EL (cell line): ENCODE measurements at places on chromosomes 5 and 9.
A peak's percentile ranks its signal among the peaks of the same experiment; 100 is the strongest.

DNA sequence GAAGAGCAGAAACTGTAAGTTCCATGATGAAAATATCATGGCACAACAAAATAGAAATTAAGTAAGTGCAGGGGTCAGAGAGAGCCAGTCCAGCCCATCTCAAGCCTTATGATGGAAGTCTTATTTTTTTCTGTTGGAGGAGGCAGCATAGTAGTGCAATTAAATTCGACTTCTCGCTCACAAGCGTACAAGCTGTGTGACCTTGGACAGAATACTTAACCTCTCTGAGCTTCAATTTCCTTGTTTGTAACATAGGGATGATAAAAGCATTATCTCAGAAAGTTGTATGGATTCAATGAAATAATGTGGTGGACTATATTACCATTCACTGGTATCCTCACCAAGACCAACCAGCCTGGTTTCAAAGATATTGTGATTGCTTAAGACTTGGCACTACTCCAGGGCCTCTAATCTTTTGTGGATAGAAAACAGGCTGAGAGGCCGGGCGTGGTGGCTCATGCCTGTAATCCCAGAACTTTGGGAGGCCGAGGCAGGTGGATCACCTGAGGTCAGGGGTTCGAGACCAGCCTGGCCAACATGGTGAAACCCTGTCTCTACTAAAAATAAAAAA is 26.8 kb upstream of the MVB12B start:
- DNase-seq, result no peak

- peak; percentile 50 for DNase-seq
Measured at GRCh38 chr9:26723486-26723885, 169.1 kb downstream of the CAAP1 start.

GRCh38 chr5:78293851-78294247 is 649 bp downstream of the AP3B1 start:
- DNase-seq, result peak; percentile 22

DNA sequence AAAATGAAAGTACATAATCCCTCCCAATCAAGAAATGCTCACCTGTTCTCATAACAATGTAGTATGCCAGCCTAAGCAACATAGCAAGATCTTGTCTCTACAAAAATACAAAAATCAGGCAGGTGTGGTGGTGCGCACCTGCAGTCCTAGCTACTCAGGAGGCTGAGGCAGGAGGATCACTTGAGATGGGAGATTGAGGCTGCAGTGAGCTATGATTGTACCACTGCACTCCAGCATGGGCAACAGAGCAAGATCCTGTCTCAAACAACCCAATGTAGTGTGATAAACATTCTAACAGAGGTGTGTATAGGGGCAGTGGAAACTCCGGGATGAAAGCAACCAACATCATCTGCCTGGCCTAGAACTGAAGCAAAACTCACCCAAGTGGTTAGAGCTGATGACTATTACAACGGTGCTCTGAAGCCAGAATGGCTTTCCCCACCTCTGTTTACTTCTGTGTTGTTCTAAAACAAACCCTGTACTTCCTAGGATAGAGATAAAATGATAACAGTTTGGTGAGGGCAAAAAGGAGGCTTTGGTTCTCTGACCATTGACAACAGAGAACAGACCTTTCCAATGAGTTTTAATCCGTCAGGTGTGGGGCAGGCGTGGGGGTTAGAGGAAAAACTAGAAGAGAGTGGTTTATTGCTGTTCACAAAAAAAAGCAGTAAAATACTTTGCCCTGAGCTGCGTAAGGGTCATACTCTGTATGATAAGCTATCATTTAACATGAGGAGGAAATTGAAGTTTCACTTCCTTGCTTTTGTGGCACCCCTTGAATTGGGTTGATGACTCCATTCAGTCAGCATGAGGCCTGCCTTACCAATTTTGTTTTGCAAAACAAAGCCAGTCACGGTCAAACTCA is 18.9 kb downstream of the WNT8A start:
- no peak for DNase-seq

DNA sequence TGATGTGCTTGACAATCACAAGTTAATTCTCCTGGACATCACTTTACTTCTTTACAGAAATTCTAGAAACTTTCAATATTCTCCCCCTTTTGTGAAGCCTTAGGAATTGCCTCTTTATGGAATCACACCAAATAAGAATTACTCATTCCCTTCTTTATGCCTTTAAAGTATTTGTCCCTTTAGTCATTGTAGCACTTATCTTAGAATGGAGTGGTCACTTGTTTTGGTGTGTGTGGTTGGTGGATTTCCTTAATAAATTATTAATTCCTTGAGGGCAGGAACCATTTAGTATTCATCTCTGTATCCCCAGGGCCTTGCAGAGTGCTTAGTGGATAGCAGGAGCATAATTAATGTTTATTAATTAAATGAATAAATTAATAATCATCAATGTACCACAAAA is 307.0 kb downstream of the ARRDC3 start:
- DNase-seq, result no peak

DNA sequence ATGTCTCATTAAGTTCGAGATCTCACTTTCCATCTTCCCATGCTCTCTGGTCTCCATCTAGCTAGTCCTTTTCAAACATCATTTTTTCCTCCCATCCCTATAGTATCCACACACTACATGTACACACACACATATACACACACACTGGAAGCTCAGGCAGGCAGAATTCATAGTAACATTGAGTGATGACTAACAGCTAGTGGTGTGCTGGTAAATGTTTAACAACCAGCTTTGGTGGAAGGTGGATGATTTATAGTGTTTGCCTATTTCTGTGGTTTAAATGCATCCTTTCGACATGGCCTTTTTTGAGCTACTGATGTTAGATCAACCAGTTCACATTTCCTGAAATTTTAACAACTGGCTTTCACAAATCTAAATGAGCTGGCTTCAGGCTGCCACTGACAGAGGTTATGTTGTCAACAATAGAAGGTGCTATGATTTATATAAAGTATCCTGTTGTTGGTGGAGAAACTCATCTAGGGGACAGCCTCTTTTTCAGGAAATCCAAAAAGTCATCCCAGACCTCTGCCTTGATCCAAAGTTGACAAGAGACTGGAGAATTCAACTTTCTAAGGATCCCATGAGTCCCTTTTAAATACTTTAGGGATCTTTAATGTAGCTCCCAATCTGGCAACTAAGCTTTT is 117.8 kb downstream of the CCDC192 start:
- peak; percentile 79 for DNase-seq

DNA sequence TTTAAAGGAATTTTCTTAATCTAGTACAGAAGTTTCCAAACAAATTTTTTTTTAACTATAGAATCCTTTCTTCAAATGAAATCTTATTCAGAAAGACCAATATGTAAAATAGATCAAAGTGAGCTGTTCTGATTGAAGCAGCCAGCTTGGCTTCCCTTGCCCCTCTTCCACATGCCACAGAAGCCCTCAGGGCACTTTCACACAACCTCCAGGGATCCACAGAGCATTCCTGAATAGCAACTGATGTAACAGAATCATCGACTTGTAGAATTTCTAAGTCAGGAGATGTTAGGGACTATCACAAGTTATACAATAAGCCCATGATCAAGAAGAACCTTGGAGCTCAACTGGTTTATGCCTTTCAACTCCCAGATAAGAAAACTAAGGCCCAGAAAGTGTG is 427.8 kb upstream of the C9orf72 start:
- no peak for DNase-seq

DNA sequence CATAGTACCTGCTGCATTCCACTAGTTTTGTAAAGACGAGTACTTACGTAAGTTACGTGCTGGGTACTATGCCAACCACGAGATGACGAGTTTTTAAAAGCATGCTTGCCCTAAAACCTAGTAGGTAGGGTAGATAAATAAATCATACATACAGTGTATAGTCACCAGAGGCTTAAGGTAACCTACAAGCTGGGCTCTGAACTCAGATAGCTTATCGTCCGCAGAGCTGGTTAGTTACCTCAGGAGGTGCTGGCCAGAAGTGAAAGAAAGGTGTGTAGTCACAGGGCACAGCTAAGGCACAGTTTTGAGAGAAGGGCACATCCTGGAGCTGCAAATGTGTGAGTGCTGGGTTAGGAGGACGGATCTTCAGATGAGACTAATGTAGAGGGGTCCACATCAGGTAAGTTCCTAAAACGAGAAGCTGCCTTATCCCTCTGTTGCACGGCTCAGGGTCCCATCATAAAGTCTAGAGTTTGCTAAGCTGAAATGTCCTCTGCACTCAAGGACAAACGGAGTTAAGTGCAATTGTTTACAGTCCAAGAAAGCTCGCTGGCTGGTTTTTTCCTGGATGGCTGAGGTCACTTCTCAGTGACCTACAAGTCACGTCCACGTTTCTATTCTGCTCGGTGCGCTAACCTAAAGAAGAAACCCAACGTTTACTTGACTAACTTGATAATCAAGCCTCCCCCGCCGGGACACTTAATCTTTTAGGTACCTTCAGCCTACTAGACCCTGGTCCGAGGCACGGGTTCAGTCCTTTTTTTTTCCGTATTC is 1.1 kb upstream of the SNX24 start:
- DNase-seq, result no peak

GRCh38 chr9:129888293-129889121 is 53.2 kb downstream of the USP20 start:
- DNase-seq, result no peak

DNA sequence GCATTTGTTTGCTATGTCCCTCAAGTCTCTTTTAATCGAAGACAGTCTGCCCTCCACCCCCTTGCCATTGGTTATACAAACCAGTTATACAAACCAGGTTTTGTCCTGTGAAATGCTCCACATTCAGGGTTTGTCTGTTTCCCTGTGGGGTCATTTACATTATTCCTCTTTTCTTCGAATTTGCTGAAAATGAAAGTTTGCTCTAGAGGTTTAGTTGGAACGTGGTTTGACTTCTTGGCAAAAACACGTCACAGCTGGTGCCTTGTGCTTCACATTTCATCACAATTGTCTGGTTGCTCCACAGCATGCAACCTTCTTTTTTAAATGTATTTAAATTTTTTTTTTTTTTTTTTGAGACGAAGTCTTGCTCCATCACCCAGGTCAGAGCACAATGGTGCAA is 4.2 kb upstream of the HAVCR2 start:
- no peak for DNase-seq

DNA sequence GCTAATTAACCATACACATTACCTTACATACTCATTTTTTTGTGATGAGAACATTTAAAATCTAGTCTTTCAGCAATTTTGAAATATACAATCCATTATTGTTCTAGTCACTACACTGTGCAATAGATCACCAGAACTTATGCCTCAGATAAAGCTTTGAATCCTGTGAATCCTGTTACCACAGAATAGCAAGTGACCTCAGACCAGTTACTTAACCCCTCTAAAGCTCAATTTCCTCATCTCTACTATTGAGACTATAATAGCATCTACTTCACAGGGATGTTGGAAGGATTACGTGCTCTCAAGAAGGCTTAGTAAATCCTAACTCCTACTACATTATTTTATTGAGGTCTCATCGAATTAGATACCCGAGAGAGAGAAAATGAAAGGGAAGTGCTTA is 60.2 kb upstream of the PIP5K1B start:
- no peak for DNase-seq

GRCh38 chr5:180831139-180832093 is 28.8 kb upstream of the MGAT1 start:
- DNase-seq, result peak; percentile 74

DNA sequence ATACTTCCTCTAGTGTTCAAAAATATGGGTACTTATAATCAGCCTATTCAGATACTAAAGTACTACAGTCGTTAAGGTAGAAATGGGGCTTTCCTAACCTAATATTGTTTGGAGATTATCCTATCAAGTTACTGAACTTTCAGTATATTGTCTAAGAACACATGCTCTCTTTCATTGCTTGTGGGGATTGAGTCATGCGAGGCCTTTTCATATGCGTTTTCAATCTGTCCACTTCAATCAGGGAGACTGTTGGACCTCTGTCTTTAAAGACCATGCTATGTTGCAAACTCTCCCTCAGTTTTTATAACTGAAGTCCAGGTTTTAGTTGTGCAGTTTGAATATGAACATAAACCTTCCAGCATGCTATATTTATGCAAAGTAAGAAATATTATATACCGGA is 15.0 kb downstream of the PRR16 start:
- peak; percentile 42 for DNase-seq

GRCh38 chr5:144141585-144141984 is 28.9 kb downstream of the YIPF5 start:
- DNase-seq, result no peak

DNA sequence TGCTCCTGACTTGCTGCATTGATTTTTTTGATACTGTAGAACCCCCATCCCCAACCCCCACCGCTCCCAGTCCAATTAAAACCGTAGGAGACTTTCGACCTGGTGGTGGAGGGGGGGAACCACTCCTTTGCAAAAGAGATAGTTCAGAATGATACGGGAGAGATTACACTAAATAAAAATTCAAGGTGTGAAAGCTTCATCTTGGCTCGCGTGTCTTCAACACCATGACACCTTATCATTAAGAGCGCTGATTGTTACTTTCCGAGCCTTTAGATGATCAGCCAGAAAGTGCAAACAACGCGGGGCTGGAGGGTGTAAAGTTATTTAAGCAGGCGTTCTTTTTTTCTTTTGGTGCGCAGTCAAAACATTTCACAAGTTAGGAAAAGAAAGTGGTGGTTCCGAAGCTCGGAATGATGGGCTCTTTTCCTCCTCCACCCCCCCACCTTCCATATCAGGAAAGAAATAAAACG is 1.3 kb upstream of the ZNF462 start:
- no peak for DNase-seq

GRCh38 chr5:78600687-78601414 is 47.7 kb downstream of the LHFPL2 start:
- DNase-seq, result peak; percentile 74

- DNase-seq, result peak; percentile 54
Measured at GRCh38 chr5:96780626-96781025, 27.1 kb downstream of the ERAP1 start.

DNA sequence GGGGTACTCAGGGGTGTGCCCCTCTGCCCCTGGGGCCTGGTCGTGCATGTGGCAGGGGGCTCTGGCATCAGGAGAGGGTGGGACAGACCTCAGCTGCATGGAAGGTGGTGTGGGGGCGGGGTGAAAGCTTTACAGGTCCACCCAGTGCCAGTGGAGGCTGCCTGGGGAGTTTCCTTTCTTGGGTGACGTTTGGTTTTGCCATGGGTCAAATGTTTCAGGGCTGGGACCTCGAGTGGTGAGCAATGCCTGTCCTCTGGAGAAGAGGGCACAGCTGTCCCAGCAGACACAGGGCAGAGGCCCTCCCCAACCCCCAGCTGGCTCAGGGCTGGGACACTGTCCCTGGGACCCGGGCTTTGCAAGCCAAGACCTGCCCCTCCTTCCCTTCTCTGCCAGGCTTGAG is 3.6 kb downstream of the RXRA start:
- peak; percentile 17 for DNase-seq

DNA sequence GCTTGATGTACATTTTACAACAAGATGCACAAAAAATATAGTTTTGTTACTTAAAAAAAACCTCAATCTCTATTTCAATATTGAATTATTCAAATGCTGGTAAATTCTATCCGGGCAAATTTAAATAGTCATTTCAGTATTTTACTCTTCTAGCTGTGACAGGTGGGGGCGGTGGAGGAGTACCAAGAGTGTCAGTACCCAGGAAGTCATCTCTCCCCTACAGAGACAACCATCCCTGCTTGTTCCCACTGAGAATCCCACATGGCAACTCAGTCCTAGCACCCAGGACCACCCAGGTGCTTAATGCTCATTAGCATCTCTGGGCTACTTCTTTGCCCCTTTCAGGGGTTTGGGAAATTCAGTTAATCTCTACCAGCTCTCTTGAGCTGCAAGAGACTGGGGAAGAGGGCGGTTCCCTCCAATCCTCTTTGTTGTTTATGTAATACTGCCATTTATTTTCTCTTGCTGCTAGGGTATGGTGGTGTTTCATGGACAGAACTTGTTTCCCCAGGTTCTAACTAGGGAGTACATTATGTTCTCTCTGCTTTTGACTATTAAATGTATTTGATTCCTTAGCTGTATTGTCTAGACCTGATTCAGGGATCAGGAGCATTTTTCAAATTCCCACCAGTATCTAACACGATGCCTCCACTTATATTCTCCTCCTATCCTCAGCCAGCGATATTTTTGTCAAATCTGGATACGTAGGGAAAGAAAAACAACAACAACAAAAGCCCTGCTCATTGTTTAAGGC is 122.5 kb downstream of the CDH18 start:
- DNase-seq, result no peak
